CD8-positive, alpha-beta T cell (primary cell): ENCODE measurements at places on chromosomes 7 and 10. TPM values are rescaled to one million over a fixed set of nuclear protein-coding genes. Genes with fewer than 3 reads are reported as not detected.

The INA gene
- not detected for total RNA-seq

The IFIT1B gene
- not detected for total RNA-seq

- DNase-seq: no peak
These were observed 336.1 kb upstream of the KCND2 start for GRCh38 chr7:119936836-119937235.

The NPFFR1 gene
- not detected for total RNA-seq

The CCL24 gene
- not detected for total RNA-seq

- no peak for DNase-seq
These were observed 134.8 kb upstream of the BMPER start for GRCh38 chr7:33770576-33770975.

The THSD7A gene
- total RNA-seq: not detected

DNA sequence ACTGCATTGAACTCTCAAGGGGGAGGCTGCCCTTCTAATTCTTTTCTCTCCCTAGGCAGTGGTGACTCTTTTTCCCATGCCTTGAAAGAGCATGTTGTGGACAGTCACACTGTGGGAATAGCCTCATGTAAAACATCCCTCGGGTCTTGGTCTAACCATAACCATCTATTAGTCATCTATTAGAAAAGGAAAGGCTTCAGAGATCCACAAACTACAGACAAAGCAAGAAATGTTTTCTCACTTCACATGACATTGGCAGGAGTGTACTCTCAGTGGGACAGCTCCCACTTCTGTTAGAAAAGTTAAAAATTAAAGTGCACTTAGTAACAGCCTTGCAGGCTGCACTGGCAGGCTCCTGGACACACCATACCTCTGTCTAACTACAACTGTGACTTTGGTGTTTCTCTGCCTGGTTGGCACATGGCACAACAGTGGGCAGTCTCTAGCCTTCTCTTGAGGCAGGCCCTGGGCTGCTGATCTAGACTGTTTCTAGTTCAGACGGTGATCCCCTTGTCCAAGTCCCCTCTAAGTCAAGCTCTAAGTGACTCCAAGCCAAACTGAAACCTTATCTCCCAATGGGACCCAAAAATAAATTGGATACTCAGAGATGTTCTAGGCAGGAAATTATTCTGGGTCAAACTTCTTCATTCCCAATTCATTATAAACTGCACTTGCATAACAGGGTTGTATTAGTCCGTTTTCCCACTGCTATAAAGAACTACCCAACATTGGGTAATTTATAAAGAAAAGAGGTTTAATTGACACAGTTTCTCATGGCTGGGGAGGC, 57.9 kb upstream of the ITGB1 start:
- DNase-seq: no peak

The PNLIPRP1 gene
- not detected for total RNA-seq

DNA sequence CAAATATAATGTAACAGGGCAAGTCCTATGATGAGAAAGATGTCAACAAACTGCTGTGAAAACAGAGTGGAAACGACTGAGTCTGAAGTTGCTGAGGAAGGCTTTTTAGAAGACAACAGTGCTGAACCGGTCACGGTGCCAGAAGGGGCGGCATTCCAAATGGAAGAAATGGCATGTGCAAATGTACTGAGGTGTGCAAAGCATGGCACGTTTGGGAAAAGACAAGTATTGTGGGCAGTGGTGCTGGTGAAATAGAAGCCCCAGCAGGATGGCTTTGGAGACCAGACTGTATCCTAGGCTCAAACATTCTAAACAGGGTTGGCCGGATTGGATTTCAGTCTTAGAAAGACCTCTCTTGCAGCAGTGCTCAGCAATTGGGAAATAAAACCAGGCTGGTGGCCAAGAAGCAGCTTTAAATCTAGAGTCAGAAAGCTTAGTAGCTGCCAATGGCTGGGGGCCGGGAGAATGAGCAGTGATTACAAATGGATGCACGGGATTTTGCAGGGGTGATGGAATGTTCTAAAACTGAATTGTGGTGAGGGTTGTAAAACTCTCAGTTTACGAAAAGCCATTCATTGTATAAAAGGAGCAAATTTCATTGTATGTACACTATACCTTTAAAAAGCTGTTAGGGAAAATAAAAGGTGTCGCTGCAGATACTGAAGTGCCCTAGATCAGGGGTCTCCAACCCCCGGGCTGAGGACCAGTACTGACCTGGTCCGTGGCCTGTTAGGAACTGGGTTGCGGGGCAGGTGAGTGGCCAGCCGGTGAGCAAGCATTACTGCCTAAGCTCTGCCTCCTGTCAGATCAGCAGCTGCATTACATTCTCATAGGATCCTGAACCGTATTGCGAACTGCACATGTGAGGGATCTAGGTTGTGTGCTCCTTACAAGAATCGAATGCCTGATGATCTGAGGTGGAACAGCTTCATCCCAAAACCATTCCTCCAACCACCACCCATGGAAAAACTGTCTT, 141.6 kb downstream of the HIBADH start:
- DNase-seq: no peak

DNA sequence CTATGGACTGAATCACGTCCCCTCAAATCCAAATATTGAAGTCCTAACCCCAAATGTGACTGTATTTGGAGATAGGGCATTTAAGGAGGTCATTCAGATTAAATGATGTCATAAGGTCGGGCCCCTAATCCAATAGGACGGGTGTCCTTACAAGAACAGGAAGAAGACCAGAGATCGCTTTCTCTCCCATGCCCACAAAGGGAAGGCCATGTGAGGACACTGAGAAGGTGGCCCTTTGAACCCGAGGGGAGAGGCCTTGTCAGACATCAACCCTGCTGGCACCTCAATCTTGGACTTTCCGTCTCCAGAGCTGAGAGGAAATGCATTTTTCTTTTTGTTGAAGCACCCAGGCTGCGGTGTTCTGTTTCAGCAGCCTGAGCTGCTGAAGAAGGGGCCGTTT, 72.3 kb upstream of the KLF6 start:
- no peak for DNase-seq

The SCART1 gene
- 3.4 TPM for total RNA-seq

DNA sequence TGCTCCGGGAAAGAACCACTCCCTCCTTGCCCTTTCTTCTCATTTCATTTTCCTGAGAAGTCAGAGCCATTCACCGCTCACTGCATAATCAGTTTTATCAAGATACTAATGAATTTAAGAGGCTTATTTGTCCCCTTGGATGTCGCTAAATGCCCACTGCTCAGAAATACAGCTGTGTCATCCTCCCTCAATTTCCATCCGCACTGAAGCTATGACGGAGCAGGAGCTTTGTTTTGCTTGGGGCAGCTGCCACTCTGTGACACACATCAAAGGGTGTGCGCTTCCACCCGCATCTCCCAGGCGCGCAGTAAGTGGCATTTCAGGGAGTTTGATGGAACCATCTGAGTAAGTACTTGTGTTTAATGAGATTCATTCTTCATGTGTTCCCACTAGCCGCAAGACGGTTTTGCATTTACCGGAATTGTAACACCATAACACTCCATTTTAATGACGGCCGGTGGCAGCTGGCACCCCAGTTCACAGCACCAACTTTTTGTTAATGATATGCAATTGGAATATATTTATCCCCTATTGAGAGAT, 103.8 kb upstream of the PARD3 start:
- DNase-seq: no peak

The HOXA6 gene
- not detected for total RNA-seq

DNA sequence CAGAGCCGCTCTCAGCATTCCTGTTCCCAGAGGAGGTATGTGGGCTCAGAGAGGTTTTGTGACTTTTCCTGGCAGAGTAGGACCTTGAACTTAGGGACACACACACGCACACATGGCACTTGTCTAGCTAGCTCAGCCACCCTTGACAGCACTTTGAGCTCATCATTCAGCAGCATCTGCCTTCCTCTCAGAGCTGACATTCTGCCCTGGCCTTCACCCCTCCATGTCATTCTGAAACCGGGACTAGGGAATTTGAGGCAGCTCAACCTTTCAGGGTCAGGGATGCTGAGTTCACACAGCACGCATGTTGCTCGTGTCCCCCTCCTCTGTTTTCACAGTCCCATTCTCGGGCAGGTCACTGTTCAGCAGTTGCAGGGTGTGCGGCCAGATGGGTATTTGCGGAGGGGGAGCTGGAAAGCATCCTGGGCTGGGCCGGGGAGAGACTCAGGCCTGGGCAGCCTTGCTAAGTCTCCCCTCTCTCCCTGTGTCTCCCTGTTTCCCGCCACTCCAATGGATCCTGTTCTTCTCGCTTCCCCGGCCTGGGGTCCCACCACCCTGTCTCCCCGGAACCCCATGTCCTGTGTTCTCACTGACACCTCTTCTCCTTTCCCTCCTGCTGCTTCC, 78.0 kb downstream of the COL13A1 start:
- DNase-seq: no peak

The MYOZ1 gene
- not detected for total RNA-seq

GRCh38 chr10:28559618-28560017, 26.7 kb downstream of the WAC start:
- no peak for DNase-seq
